ENCODE measurements at places on chromosomes 4 and X. TPM values are rescaled to one million over a fixed set of nuclear protein-coding genes. Genes with fewer than 3 reads are reported as not detected.

GRCh38 chr4:44237643-44238042 lies 211.0 kb downstream of the KCTD8 start:
- no peak for DNase-seq

DNA sequence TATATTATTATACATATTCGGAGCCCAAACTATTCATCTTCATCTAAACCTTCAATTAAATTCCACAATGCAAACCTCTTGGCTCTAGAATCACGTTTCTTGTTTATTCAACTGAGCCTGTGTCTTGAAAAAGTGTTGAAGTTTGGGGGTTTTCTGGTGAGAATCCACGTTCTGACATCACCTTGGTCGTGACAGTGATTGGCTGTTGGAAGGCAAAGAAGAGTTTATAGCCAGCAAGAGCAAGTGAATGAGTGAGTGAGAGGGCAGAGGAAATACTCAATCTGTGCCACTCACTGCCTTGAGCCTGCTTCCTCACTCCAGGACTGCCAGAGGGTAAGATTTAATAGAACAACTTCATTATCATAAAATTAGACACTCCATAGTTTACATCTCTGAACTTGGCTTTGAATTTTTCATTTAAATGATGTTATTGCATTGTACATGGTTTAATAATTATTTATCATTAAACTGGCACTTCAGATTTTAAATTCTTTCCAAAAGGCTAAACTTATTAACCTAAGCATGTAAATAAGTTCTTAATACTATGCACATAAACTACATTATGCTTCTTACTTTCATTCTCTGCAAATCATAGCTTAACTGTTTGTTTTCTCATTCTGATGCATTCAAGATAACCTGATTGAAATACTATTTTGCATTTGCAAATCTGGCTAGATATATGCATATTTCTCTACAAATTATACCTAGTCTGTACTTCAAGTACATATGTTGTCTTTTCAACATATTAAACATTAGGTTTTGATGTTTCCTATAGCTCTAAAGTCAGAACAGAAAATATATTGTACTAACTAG lies at the start of gene IBSP:
Gene IBSP (plus strand): TSS at position 254 of the 813 bp plus-strand sequence. CDS start 2,808 bp downstream, outside the sequence.
- DNase-seq = no peak

DNA sequence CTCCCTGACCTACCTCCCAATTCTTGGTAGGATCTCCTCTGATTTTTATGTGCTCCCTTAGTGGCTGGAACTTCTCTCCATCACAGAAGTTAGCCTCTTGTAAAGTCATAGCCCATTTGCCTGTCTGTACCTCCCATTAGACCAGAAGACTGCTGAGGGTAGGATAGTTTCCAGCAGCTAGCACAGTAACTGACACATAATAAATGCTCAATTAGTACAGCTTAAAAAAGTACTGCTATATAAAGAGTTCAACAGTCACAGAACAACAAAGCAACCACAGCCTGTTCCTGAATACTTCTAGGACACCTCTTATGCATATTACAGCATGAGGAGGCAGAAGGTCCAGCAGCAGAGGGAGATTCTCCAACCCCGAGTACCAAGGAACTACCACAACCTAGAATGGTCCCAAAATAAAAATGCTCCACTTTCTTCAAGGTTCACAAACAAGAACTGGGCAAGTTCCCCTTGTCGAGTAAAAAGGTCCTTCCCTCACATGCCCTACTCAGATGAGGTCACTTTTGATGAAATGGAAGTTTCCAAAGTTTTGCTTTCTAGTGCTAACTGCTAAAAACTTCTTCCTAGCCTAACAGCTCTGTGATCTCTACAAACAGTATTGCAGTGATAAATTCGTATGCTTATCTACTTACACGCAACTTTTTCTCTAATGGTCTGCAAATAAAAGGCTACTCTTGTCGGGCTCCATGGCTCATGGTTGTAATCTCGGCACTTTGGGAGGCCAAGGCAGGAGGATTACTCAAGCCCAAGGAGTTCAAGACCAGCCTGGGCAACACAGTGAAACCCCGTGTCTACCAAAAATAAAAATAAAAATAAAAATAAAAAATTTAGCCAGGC lies 12.8 kb downstream of the MECP2 start:
- no peak for DNase-seq

DNA sequence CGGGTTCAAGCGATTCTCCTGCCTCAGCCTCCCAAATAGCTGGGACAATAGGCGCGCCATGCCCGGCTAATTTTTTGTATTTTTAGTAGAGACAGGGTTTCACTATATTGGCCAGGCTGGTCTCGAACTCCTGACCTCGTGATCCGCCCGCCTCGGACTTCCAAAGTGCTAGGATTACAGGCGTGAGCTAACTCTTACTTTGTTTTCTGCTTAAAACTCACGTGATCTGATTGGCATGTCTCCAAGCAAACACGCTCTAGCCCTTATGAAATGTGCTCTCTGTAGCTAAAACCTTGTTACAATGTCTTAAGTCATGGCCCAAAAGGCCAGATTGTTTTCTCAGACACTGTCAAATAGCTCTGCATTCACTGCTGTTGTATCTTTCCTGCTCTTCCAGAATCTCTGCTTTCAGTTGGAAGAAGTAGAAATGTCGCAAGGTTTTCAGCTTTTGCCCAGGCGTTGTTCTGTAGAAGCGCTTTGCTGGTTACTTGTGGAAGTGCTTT lies 39.7 kb upstream of the OGT start:
- no peak for DNase-seq

DNA sequence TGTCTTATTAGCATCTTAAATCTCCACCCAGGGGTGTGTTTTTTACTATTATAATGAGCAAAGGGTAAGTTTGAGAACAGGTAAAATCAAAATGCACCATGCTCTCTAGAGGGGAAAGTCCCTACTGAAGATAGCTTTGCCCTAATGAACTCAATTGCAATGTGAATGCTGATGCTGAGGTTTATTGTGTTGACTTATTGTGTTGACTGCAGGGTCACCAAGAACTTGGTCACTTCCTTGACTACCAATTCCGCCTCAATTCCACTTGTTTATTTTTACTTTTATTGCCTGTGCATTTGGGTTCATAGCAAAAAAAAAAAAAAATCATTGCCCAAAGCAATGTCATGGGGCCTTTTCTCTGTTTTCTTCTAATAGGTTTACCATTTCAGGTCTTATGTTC lies 67.7 kb upstream of the SRD5A3 start:
- no peak for DNase-seq

GRCh38 chr4:94363136-94363655 lies 20.6 kb upstream of the HPGDS start:
- no peak for DNase-seq

- DNase-seq = peak; percentile 78
These were observed 47.4 kb upstream of the PTCHD1 start for GRCh38 chrX:23287191-23287725.

DNA sequence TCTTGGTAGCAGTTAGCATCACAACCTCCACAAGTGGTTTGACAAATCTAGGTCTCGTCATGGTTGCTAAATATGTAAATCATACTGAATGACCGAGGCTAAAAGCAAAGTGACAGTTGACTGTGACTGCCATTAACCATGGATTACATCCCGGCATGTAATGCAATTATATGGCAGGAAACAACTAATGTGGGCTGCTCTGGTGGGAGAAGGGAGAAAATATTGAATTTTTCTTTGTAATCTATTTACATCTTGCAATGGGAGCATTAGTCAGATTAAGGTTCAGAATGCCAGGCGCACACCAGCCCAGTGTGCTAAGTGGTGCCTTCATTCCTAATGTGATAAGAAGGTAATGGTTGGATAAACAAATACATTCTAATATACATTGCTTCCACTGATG lies 35.8 kb downstream of the UNC5C start:
- DNase-seq = no peak

DNA sequence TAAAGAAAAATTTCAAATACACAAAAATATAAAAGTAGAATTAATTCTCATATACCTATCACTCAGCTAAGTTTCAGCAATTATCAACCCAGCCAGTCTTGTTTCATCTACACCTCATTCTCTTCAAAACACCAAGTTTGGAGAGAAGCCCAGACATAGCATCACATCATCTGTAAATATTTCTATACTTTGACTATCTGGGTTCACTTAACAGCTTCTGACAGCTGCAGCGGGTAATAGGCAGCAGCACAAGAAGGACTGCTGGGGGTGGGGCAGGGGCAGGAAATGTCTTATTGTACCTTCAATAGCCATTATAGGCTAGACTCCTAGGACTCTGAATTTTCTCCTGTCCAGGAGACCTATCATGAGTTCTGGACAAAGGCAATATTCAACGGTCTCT lies 54.1 kb downstream of the PHF8 start:
- DNase-seq = no peak

GRCh38 chr4:186685767-186686183 lies 37.9 kb downstream of the FAT1 start:
- no peak for DNase-seq

GRCh38 chrX:2664502-2664901 lies 26.6 kb upstream of the CD99 start:
- DNase-seq = no peak

- DNase-seq = peak; percentile 33
These were observed 528 bp downstream of the FMR1 start for GRCh38 chrX:147912093-147912801.

DNA sequence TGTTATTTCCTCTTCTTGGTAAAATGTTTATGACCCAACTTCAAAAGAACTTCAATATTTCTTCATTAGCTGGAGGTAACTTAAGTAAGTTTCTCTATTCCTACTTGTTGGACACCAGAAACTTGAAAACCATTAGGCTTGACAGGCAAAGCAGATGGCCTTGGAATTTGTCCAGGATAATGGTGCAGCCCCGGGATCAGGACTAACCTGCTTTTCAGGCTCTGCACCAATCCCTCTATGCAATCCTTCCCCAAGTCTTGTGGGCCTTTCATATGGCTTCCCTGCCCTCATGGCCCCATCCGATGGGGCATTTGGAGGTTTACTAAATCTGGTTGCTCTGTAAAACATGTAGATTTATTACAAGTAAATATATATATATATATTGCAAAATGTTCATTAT lies 68.5 kb downstream of the SPINK2 start:
- DNase-seq = peak; percentile 7

GRCh38 chrX:131979116-131979515 lies 44.0 kb upstream of the STK26 start:
- DNase-seq = no peak

DNA sequence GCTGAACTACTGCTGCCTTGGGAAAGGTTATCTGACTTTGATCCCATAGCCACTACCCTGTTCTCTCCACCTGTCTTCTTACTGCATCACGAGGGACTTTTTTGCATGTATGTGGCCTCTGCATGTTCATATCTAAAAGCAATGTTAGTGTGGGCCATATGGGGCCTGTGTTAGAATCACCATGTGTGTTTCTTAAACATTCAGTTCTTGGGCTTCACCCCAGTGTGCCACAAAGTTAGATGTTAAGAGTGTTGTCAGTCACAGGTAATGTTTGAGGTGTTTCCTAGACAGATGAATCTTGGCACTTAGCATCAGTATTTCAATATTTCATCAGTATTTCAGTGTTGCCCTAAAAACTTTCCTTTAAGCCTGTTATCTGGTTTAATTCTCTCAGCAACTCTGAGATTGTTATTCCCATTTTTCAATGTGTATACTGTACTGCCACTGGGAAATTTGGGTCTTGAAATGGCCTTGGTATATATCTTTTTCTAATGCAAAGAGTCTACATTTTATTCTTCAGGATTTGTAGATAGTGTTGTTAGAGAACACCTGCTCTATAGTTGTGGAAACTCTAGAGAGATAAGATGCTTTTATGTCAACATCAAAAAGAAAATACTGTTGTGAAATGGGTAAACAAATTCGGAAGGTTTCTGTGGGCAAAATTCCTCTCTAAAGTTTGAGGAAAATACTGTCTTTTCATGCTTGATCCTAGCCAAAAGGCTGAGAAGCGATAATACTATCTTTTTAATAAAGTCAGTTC lies 259.7 kb downstream of the BMPR1B start:
- no peak for DNase-seq

- DNase-seq = no peak
These were observed 179.0 kb downstream of the COX7B2 start for GRCh38 chr4:46730075-46730474.

GRCh38 chrX:38304010-38304409 lies 23.3 kb downstream of the RPGR start:
- no peak for DNase-seq

DNA sequence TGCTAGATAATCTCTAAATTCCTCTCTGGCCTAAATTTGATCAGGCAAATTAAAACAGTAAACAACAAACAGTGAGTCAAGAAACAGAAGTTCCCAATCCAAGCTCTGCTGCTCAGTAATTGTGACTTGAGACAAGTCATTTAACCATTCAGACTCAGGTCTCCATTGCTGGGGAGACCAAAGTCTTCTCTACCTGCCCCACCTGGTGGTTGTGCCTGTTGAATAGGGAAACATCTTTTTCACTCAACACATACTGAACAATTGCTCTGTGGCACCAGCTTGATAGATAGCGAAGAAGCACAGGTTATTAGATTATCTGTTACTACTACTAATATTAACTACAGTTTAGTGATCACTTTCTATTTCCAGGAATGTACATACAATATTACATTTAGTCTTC lies 112.1 kb upstream of the EOLA2 start:
- no peak for DNase-seq

DNA sequence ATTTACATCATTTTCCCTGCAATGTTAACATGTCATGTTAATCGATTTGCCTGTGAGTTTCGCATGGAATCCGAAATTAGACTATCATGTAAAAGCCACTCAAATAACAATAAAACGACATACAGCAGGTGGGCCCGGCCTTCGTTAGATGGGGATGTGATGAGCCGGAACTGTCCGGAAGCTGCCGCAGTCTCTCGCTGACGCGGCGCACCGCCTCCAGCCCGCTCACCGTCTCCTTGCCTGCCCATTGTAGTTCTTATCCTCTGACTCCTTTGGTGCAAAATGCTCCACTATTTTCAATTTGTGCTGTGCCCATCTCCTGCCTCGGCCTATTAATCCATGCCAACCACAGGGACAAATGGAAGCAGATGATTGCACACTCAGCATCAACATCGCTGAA lies 877.5 kb upstream of the TENM3 start:
- DNase-seq = no peak

DNA sequence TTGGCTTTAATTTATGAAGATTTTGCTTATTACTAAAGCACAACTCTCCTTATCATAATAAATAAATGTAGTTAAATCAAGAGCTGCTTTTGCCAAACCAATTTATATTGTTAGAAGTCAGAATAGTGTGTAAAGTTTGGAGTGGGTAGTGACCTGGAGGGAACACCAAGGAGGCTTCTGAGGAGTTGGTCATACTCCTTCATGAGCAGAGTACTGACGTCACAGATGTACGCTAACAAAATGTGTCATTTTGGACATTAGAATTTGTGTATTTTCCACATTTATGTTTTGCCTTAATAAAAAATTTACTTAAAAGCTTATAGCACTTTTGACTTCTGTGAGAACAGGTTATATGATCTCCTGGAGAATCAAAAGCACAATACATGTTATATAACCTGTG lies 953.5 kb upstream of the INTU start:
- DNase-seq = no peak

Gene KCND1
- total RNA-seq = 0.44 TPM

Gene SORCS2
- not detected for total RNA-seq

Gene MAGEB17
- not detected for total RNA-seq

Gene CYLC1
- not detected for total RNA-seq

Gene DNASE1L1
- 20.5 TPM for total RNA-seq

Gene SPANXB1
- not detected for total RNA-seq

Gene AMOT
- not detected for total RNA-seq

Gene NWD2
- not detected for total RNA-seq
